ENCODE measurements at places on chromosomes 1 and 21.

DNA sequence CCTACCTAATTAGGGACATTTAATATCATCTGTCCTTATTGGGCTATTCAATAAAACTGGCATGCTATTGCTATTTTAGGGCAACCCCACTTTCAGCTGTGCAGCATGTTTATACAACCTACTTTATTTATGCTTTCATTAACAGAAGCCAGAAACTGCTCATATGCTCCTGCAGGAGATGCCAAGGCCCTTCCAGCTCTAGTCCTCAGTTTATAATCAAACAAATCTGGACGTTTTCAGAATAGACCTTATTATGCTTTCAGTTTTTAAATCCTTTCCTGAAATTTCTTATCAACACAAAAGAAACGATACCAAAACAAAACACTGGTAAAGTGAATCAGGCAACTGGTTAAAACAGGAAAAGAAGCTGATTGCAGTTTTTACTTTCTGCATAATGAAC is 53.2 kb downstream of the PTGS2 start:
- DNase-seq = no peak

- peak; percentile 14 for DNase-seq
These were observed 771.1 kb upstream of the ADGRL4 start for GRCh38 chr1:79777481-79778219.

DNA sequence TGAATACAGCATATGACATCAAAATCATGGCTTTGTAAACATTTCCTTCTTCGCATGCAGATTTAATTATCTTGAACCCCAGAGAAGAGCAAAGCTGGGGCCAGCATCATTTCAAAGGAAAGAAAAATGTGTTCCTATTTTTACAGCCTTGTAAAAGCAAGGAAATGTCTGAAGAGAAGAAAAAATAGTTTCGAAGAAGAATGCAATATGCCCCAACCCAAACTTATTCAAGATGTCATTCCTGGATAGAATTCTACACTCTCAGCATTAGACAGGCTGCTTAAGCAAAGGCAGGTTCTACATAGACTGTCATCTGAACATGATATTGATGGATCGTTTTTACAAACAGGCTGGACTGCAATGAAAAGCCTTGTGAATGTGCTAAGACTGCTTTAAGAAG is 900.8 kb downstream of the TTLL7 start:
- no peak for DNase-seq

- peak; percentile 24 for DNase-seq
These were observed 100.0 kb upstream of the HNRNPU start for GRCh38 chr1:244964112-244964971.

DNA sequence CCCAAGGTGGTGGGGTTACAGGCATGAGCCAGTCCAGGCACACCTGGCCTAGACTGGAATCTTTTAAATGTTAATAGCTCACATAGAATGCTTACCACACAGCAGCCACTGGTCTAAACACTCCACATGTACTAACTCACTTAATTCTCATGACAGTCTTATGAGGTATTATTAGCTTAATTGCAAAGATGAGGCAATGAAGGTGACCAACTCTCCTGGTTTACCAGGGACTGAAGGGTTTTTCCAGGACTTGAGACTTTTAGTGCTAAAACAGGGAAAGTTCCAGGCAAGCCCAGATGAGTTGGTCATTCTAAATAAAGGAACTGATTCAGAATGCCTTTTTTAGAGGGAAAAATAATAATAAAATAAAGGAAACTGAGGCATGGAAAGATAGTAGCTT is 7.0 kb upstream of the STMN1 start:
- no peak for DNase-seq
